ENCODE measurements at places on chromosomes 16 and 17.

GRCh38 chr17:2611627-2612026, 18.2 kb downstream of the PAFAH1B1 start:
- no peak for DNase-seq

DNA sequence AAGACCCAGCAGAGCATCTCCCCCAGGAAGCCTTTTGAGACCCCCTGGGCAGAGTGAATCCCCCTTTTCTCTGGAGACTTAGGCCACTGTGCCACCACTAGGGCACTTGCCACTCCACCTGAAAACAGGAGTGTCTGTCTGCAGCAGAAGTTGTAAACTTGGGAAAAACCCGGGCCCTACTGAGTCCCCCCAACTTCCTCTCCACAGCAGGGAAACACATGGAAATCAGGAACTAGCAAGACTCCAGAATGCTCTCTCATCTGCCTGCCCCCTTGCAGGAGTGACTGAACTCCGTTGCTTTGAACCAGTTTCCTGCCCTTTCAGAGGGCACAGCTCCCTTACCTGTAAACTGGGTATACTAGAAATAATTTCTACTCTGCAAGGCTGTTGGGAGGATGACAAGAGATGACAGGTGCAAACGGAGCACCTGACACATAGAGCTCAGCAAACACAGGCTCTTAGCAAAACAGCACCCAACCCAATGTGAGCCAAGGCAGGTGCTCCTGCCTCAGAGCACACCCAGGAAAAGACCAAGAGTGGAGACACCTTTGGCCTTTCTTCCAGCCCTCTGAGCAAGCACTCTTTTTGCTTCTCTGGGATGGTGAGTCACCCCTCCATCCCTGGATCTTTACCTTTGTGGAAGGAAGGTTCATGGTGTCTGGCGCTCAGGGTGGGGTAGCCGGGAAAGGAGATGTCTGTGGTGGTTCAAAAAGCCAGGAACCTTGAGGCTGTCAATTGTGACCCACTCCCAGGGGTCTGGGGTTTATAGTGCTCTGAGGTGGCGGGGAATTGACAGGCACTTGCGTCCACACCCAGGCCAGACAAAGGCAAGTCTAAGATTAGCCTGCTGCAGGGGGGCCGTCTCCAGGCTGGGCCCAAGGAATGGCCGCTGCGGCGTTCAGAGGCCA, at the start of gene HCRT:
TSS of gene HCRT (minus strand) at position 740 of the 908 bp plus-strand sequence. CDS start at position 653, 87 bp downstream.
- DNase-seq = no peak

DNA sequence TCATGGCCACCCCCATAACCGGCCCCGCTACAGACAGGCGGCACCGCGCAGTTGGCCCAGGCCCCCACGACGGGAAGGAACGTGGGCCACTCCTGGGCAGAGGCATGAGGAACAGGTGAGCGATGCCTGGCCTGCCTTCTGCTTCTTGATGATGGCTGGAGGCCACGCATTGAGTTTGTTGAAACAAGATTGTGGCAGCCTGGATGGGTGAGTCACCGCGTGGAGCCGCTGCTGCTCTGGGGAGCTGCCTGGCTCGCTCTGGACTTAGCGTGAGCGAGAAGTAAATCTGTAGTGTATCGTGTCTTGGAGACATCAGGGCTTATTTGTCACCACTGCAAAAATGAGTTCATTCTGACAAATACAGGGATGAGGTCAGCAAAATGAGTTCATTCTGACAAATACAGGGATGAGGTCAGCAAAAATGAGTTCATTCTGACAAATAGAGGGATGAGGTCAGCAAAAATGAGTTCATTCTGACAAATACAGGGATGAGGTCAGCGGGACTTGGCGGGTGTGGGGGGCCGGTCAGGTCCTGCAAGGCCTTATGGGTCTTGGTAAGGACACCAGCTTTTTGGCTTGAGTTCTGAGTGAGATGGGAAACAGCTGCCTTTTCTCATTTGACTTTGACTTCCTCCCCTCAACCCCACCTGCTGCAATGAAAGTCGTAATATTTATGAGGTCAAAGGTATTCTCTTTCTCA, 93.0 kb downstream of the SEC14L1 start:
- DNase-seq = no peak

DNA sequence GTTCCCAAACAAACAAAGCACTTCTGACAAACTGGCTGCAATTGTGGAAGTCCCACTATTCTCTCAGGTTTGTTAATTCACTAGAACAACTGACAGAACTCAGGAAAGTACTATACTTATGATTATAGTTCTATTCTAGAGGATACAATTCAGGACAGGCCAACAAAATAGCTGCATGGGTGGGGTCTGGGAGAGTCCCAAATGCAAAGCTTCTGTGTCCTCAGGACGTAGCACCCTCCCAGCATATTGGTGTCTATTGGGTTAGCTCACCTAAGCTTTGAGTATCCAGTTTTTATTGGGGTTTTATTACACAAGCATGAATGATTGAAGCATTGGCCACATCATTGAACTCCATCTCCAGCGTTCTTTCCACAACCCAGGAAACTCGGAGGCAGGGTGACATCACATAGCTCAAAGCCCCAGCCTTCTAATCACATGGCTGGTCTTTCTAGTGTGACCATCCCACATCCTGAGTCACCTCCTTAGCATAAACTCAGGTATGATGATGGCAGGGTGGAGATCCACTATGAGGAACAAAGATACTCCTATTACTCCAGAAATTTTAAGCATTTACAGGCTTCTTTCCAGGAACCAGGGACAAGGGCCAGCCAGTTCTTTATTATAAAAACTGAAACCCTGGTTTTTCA, 43.9 kb upstream of the CCNF start:
- no peak for DNase-seq

DNA sequence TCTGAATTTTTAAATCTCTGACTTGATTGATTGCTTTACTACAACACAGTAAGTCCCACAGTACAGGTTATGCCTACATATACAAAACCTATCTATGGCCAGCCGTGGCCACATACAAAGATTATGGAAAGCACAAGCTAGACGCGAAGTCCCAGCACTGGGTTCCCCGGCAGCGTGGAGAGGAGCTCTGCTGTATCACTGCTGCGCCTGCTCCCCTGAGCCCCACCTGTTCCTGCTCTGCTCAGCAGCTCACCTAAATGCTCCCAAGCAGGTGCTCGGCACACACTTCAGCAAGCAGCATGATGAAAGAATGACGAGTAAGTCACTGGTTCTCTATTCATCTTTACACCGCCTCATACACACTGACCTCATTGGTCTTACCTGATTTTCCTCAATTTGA, 20.6 kb downstream of the ZDHHC7 start:
- DNase-seq = no peak

DNA sequence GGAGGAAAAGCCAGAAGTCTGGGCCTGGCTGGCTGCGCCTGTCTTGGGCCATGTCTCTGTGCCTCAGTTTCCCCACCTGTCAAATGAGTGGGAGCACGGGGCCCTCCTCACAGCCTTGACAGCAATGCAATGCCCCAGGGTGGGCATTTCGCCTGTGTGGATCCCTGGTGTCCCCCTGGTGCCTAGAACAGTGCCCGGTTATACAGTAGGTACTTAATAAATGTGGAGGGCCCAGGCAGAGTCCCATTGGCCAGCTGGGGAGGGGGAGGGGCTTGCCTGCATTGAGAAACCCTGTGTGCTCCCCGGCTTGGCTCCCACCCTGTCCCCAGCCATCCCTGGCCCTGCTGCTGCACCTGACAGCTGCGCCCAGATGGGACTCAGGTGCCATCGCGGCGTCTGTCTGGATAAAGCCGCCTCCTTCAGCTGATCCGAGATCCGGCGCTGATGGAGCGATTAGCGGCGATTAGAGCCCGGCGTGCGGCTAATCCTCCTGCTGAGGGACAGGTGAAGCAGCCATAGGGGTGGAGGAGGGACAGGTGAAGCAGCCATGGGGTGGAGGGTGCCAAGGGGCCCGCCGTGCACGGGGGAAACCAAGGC, 12.4 kb downstream of the ZFPM1 start:
- no peak for DNase-seq

DNA sequence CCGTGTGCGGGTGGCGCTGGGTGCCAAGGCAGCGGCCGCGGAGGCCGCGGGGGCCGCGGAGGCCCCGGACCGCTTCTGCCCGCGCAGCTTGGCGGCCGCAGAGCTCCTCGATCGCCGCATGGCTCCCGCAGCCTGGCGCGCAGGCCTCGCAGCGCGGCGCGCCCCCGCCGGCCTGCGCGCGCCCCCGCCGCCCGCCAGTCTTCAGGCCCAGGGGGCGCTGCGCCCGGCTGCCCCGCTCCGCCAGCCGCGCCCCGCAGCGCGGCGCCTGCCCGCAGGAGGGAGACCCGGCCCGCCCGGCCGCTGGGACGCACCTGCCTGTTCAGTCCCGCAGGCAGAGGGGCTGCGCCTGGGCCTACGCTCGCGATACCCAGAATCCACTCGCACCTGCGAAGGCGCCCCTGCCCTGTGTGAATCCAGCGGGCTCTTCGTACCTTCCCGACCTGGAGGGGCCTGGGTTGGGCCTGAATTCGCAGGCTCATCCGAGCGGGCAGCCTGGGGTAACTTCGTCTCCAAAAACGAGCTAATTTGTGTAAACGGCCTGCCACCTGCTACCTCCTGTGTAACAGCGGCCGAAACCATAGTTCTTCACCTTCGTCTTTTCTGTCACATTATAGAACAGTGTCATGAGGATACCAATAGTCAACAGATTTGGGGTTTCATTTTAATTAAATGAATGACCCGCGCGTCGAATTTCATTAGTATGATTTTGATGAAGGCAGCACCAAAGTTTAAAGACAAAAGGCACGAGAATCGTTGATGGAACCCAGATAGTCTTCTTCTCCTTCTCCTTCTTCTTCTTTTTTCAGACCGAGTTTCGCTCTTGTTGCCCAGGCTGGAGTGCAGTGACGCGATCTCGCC, at the start of gene CENPV:
TSS of gene CENPV (minus strand) at position 153 of the 858 bp plus-strand sequence. CDS start at position 120, 33 bp downstream.
- DNase-seq = no peak

DNA sequence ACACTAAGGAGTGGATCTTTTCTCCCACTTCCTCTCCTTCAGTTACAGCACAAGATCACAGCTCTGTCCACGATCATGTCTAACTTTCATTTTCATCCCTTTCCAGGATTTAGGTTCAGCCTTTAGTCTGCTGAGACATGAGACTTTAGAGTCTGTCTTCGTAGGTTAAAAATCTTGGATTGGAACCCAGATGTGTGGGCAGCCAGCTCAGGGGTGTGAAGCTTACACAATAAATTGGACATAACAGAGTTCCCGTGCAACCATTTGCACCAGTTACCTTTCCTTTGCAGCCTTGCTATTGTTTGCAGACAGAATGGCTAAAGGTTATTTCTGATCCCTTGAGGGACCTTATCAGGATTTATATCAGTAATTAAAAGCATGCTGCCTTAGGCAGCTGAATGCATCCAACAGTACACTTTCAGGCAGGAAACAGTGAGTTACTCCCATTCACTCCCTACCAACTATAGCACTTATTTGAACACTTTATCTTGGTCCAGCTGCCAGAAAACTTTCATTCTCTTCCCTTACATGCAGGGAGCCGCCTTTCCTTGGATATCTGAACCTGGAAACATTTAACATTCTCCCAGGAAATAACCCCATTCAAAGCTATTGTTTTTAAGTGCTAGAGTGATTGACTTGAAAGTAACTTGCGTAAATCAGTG, 87.3 kb downstream of the TMEM100 start:
- no peak for DNase-seq

- no peak for DNase-seq
These were observed 20.8 kb downstream of the GNA13 start for GRCh38 chr17:65035704-65036103.

- no peak for DNase-seq
These were observed 202.1 kb upstream of the PSMD7 start for GRCh38 chr16:74094514-74094913.

DNA sequence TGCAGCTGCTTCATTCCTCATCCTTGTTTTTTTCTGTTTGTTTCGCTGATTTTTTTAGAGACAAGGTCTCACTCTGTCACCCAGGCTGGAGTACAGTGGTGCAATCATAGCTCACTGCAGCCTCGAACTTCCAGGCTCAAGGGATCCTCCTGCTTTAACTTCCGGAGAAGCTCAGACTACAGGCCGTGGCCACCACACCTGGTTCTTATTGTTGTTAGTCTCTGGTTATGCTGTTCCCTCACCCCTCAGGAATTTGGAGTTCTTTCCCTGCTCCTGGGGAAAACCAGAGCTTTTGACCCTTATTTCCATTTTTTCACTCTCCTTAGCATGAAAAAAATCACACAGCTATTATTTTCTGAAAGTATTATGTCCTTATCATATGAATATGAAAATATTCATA, 1.8 kb downstream of the ODF4 start:
- no peak for DNase-seq

GRCh38 chr16:66064801-66065530, 301.5 kb upstream of the CDH5 start:
- no peak for DNase-seq

DNA sequence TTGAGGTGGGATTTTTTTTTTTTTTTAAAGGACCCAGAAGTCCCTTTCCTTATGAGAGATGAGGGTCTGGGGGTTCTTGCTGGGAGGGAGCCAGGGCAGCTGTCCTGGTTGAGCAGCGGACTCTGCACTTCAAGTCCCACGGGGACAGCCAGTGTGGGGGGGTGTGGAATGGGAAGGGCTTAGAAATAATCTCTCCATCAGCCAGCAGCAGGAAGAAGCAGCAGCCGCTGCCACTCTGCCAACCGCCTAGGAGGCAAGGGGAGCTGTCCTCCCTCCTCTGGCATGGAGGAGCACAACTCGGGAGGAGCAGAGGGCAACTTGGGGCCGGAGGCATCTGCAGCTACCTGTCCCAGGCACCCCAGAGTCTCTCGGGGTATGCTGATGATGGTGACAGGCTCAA, at the start of gene KCNG4:
TSS of gene KCNG4 (minus strand) at position 104 of the 400 bp plus-strand sequence. CDS start 2,527 bp downstream, outside the sequence.
- no peak for DNase-seq

- DNase-seq = no peak
These were observed 5.1 kb upstream of the HOXB2 start for GRCh38 chr17:48549914-48550501.

- no peak for DNase-seq
These were observed 22.4 kb downstream of the CPD start for GRCh38 chr17:30401097-30401496.

- DNase-seq = no peak
These were observed 4.8 kb downstream of the DCAKD start for GRCh38 chr17:45046537-45047125.

DNA sequence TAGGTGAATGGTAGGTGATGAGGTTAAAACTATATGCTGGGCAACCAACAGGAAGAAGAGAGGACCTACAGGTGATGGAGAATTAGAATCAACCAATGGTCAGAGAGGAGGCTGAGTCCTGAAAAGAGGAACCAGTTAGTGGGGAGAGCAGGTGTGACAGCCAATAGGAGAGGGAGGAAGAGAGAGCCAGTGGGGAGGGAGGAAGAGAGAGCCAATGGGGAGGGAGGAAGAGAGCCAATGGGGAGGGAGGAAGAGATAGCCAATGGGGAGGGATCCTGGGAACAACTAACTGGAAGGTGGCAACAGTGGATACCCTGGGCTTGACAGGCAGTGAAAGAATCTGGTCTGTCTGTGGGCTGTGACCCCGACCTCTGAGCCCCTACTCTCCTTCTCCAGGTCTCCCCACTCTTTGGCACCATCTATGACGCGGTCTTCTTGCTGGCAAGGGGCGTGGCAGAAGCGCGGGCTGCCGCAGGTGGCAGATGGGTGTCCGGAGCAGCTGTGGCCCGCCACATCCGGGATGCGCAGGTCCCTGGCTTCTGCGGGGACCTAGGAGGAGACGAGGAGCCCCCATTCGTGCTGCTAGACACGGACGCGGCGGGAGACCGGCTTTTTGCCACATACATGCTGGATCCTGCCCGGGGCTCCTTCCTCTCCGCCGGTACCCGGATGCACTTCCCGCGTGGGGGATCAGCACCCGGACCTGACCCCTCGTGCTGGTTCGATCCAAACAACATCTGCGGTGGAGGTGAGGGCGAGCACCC, 3.7 kb downstream of the GUCY2D start:
- DNase-seq = no peak

Measured in esophagus squamous epithelium (tissue), 5 donors.